ENCODE measurements at places on chromosomes 11 and 22.

GRCh38 chr11:121426476-121427399, 25.4 kb upstream of the SORL1 start:
- peak; percentile 55 for DNase-seq

DNA sequence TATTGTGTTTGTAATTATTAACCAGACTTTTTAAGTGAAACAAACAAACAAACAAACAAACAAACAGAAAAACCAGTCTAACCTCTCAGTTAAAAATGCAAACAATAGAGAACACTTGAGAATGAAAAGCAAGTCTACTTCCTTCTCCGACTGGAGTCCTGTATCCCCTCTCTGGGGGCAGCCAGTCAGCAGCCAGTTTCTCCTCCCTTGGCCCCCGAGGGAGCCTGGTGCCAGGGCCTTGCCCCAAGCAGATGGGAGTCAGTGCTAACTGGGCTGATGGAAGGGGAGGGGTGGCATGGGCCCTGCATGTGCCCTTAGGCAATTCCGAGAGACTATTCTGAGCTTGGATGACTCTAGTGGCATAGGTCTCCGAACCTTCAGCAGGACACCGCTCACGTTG, 137.2 kb downstream of the GRIK4 start:
- DNase-seq = no peak

- DNase-seq = no peak
These were observed 167.3 kb downstream of the UVRAG start for GRCh38 chr11:75982309-75982708.

DNA sequence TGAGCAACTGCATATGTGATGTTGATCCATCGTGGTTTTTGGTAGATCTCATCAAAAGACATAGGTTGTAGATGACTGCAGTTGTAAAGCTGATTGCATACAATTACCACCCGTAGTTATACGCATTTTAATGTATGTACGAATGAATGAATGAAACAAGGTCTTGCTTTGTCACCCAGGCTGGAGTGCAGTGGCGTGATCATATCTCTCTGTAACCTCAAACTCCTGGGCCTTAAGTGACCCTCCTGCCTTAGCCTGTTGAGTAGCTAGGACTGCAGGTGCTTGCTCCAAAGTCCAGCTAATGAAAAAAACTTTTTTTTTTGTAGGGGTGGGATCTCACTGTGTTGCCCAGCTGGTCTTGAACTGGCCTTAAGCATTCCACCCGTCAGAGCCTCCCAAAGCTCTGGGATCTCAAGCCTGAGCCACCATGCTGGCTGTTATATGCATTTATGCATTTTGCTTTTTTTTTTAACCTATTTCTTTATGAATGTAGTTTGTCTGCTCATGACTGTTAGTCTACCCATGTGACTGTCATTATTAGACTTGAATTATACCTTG, 53.5 kb downstream of the PPP6R3 start:
- DNase-seq = no peak

DNA sequence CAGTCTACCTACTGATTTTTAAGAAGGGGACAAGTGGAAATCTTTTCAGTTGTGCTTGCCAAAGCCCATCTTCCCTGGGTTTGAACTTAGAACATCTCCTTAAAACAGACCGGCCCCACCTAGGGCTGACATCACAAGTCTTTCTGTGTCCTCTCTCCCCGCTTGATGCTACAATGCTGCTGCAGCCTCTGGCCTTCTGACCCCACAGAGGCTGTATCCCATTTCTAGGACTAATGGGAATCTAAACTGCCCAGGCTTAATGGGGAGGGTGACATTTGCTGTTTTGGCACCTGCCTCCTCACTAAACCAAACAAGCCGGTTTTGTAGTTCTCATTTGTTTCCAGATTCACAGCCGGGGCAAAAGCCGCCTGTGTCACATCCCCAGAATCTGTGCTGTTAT, 121.3 kb upstream of the CADM1 start:
- DNase-seq = no peak

Data from left lung (tissue), 14 donors.